PC-3 (cell line): ENCODE measurements at places on chromosomes 2 and 18. TPM values are rescaled to one million over a fixed set of nuclear protein-coding genes. Genes with fewer than 3 reads are reported as not detected.

DNA sequence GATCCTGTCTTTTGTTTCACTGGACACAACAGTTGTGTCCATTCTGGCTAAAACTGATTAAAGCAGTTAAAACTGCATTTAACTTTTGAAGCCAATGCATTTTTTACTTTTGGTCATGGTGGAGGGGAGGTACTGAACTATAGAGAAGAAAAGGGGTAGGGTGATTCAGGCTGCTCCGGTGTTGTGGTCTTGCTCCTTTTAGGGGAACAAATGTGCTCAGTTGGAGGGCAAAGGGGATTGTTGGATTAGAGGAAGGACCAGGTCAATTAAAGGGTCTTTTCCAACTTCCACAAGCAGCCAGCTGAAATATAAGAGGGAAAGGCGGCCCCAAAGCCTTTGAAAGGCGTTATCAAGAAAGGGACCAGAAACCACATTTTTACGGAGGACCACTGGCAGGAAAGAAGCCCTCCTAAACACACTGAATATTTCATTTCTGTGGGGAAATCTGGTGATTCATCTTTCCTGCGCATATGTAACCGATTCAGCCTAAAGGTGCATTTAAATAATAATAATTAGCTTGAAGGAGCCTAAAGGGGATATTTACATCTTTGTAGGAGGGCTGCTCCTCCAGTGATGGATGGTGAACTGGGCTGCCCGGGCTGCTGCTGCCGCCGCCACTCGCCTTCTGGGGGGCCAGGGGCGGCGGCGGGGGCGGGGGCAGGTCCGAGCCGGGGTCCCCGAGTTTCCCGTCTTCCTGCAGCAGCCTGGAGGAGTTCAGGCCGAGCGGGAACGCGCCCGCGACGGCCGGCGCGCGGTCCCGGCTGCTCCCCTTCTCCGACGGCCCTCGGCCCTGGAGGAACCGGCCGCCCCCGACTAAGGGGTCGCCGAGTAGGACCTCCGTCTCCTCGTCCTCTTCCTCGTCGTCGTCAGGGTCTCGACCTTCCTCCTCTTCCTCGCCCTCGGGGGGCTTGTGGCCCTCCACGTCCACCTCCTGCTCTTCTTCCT lies 5.2 kb downstream of the SKOR2 start:
- no peak overlapping the region for H3K4me3 ChIP-seq
- peaks cover 15% of the 10 kb centered on the region; the same call in 1 of the 2 replicates for H3K27me3 ChIP-seq
- DNase-seq: no peak
- H3K36me3 ChIP-seq: no peaks in the 10 kb centered on the region
- no peak overlapping the region for H3K27ac ChIP-seq
- H3K4me1 ChIP-seq: no peaks in the 10 kb centered on the region

- no peak for DNase-seq
- H3K4me3 ChIP-seq: no peak overlapping the region
- H3K27ac ChIP-seq: no peak overlapping the region
- H3K36me3 ChIP-seq: no peaks in the 10 kb centered on the region
- no peaks in the 10 kb centered on the region for H3K27me3 ChIP-seq
Observed at GRCh38 chr2:195610717-195611116, 46.3 kb upstream of the SLC39A10 start.

GRCh38 chr2:227115761-227116160 lies 48.2 kb downstream of the COL4A4 start:
- no peaks in the 10 kb centered on the region for H3K4me1 ChIP-seq
- no peak for DNase-seq
- H3K4me3 ChIP-seq: no peak overlapping the region
- no peaks in the 10 kb centered on the region for H3K36me3 ChIP-seq
- no peak overlapping the region for H3K27ac ChIP-seq

SERPINB13 gene
- total RNA-seq: not detected in 2 replicates

- H3K36me3 ChIP-seq: no peaks in the 10 kb centered on the region
- H3K27ac ChIP-seq: no peak overlapping the region
- no peak overlapping the region for H3K4me3 ChIP-seq
- peaks cover 29% of the 10 kb centered on the region for H3K4me1 ChIP-seq
- DNase-seq: no peak
Observed at GRCh38 chr2:55775828-55776227, 82.2 kb upstream of the PNPT1 start.

DNA sequence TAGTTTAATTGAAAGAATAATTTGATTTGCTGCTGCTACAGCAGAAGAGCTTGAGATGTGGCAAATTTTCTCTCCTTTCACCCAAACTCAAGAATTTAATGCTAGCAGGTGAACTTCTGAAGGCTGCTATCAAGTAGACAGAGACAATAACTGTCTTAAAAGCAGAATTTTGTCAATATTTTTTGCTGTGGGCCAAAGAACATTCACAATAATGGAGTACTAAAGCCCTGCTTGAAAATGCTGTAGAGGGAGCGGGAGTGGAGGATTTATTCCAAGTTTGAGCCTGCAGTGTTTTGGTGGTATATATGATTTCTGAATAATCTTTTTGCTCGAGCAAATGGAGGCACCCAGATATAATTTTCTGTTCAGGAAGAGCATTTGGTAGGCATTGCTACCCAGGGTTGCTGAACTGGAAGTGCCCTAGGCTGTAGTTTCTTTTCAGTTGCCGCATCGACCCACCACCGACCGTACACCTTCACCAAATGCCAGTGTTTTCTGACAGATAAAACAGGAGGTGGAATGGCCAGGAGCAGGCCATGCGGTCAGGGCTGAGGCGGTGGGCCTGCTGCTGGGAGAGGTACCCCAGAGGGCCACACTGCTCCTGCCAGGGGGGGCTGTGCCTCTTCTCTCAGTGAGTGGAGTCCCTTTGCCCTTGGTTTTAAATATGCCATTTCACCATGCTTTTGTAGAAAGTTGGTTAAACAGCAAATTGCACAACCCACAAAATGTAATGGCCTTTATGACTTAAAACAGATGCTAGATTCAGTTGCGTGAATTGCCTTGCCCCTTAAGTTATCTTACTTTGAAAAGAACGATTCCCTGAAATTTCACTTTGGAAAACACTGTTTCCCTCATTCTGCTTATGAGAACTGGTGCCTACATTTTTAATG lies 36.4 kb downstream of the TSHZ1 start:
- H3K27me3 ChIP-seq: no peaks in the 10 kb centered on the region
- H3K4me3 ChIP-seq: peak overlapping the region; percentile 71
- H3K4me1 ChIP-seq: peaks cover 16% of the 10 kb centered on the region
- no peak for DNase-seq
- no peak overlapping the region for H3K27ac ChIP-seq

GRCh38 chr2:120469426-120469825 lies 123.5 kb downstream of the INHBB start:
- H3K36me3 ChIP-seq: no peaks in the 10 kb centered on the region
- H3K27ac ChIP-seq: peak overlapping the region; percentile 83
- no peak for DNase-seq
- no peak overlapping the region for H3K4me3 ChIP-seq
- H3K4me1 ChIP-seq: peaks cover 49% of the 10 kb centered on the region

DNA sequence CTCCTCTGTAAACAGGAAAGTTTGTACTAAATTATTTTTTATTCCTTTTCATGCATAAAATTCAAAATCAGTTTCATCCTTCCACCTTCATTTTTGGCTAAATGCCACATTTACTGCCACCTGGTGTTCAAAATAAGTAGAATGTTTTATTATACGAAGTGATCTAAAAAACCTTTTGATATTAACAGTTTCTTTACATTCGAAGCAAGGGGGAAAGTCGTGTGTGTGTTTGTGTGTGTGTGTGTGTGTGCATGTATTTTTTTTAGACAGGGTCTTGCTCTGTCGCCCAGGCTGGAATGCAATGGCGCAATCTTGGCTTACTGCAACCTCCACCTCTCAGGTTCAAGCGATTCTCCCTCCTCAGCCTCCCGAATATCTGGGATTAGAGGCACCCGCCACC lies 9.0 kb upstream of the SCN9A start:
- H3K27ac ChIP-seq: no peak overlapping the region
- H3K36me3 ChIP-seq: no peaks in the 10 kb centered on the region
- peak; percentile 85 for DNase-seq
- H3K4me1 ChIP-seq: no peaks in the 10 kb centered on the region

DNA sequence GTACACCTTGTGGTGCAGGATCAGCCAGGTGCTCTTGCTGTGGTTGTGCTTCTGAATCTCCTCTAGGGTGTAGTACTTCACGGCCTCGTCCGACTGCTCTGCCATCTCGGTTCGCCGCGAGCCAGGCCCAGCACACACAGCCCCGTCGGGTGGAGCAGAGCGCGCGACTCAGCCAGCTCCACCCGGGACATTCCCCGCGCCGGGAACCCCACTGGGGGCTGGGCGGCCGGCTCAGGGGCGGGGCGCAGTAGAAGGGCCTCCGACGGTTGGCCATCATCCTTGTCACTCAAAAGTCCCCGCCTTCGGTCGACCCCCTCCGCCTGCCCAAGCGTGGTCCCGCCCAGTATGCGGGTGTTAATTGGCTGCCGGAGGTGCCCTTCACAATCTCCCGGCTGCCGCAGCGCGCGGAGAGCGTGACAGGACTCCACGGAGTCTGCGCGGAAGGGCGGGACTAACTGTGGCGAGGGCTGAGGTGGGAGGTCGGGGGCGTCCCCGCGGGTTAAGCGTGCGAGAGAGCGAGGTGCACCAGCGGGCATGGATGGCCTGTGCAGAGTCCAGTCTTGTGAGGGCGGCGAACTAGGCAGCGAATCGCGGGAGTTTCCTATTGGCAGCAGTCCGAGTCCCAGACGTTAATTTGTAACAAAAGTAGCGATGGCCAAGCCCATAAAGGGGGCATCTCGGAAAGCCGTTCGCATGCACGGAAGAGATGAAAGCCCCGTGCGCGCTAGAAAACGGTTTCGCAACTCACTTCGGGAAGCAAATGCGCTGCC lies at the start of gene CYB5A:
TSS of gene CYB5A (minus strand) at position 193 of the 770 bp plus-strand sequence. CDS start at position 105, 88 bp downstream.
- H3K4me3 ChIP-seq: peak within 1 kb of the TSS; percentile 91
- H3K36me3 ChIP-seq: no peaks in the 10 kb centered on the region
- no peaks in the 10 kb centered on the region for H3K27me3 ChIP-seq
- peaks cover 32% of the 10 kb centered on the region for H3K4me1 ChIP-seq
- DNase-seq: peak; percentile 94
- no peak within 1 kb of the TSS for H3K27ac ChIP-seq

NT5DC4 gene
- 0.04 TPM in 1 of 2 replicates, not detected in the other for total RNA-seq

DNA sequence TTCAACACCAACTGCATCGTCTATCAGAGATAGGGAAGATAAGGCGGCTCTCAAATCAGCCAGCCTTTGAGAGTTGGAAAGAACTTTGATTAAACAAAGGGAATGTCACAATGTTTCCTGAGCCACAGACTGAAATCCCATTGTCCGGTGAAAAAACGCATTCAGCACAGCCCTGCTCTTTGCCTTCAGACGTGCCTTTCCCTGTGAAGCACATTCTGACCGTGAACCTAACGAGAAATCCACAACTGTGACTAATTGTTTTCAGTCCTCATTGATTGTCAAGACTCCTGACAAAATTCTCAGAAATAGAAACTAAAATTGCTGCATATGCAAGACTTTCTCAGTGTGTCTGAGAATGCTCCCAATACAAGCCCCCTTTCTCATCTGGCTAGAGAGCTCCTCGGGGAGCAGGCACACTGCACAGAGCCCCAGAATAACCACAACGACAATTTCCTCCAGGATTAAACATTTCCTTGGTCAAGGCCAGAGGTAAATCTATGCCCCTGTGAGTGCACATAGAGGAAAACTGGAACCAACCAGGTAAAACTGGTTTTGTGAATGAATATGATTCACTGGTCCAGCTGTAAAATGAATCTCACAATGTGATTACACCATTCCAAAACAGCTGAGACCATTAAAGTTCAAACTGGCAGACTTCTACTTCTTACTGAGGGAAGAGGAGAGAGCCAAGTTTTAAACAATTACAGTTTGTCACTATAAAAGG lies 561.9 kb upstream of the ID2 start:
- peak; percentile 90 for DNase-seq
- no peaks in the 10 kb centered on the region for H3K36me3 ChIP-seq
- H3K4me3 ChIP-seq: peak overlapping the region; percentile 40
- no peaks in the 10 kb centered on the region for H3K27me3 ChIP-seq

GALNT14 gene
- total RNA-seq: 10.2 and 12.7 TPM in 2 replicates

DNA sequence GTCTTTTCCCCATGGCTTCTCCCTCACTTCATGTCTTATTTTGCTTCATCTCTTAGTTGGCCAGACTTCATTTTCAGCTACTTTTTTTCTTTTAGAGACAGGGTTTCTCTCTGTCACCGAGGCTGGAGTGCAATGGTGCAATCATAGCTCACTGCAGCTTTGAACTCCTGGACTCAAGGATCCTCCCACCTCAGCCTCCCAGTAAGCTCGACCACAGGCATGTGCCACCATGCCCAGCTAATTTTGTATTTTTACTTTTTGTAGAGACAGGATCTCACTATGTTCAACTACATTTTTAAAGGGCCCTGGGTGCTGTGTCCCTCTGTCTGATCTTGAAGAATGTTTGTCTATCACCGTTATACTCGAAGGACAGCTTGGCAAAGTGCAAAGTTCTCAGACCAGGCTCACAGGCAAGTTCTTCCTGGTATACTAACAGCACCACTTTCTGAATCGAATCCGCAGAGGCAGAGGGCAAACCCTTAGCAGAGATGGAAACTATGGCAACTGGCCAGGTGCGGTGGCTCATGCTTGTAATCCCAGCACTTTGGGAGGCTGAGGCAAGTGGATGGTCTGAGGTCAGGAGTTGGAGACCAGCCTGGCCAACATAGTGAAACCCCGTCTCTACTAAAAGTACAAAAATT lies 60.9 kb downstream of the SOWAHC start:
- H3K4me3 ChIP-seq: no peak overlapping the region
- no peaks in the 10 kb centered on the region for H3K36me3 ChIP-seq
- no peaks in the 10 kb centered on the region for H3K27me3 ChIP-seq
- no peak for DNase-seq
- no peak overlapping the region for H3K27ac ChIP-seq

- no peaks in the 10 kb centered on the region for H3K27me3 ChIP-seq
- no peak overlapping the region for H3K4me3 ChIP-seq
- DNase-seq: no peak
Observed at GRCh38 chr2:28415010-28415409, 22.4 kb downstream of the FOSL2 start.
